Activated effector memory CD4-positive, alpha-beta T cell treated with Interleukin-2 at 50 U/mL for 16 hours (primary cell): ENCODE measurements at places on chromosomes 3 and 15.

DNA sequence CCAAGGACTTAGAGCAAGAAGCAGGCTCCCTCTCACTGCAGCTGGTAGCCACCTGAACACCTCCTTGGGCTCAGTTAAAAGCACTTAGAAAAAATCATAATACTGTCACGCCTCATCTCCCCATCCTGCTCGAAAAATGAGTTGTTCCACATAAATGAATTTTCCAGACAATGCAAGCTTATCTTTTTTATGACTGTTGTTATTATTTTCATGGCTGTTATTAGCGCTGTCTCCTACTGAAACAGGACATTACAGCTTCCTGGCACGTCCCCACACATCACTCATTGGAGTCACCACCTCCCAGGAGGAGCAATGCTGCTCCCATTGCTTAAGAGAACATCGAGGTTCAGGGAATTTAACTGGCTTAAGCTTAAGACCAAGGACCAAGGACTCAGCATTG is 26.5 kb downstream of the CCDC33 start:
- DNase-seq: no peak

GRCh38 chr3:183884097-183884426 is 618 bp downstream of the PARL start:
- DNase-seq: no peak

DNA sequence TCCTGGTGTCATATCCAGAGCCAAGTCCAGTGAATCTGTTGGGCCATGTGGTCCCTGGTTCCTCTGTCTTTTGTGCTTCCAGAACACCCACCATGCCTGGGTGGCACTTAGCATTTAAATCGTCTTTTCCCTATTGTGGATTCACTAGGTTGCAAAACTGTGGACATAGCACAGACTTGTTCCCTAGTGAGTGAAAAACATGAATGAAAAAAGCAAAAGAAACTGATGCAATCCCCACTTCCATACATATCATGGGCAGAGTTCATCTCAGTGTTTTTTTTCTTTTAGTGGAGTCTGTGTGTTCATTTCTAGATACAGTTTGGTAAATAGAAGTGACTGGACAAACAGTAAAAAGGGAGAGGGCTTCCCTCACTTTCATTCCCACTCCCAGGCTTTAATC is 170.5 kb downstream of the SLCO3A1 start:
- no peak for DNase-seq

DNA sequence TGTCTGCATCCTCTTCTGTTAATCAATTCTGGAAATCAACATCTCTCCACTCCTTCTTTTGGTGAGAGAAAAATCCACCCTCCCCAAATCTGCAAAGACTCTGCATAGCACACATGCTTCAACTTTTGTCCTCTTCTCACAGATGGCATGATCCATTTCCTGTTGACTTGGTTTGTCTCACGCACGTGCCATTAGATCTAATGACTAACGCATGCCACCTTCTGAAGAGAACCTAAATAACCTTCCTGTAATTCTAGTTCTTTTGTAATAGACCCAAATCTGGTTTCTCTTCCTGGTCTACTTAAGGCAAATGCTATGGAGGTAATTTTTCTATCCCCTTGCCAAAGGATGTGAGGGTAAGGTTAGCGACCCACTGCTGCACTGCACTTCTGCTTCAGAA is 51.0 kb upstream of the ATOSA start:
- DNase-seq: peak; percentile 29

DNA sequence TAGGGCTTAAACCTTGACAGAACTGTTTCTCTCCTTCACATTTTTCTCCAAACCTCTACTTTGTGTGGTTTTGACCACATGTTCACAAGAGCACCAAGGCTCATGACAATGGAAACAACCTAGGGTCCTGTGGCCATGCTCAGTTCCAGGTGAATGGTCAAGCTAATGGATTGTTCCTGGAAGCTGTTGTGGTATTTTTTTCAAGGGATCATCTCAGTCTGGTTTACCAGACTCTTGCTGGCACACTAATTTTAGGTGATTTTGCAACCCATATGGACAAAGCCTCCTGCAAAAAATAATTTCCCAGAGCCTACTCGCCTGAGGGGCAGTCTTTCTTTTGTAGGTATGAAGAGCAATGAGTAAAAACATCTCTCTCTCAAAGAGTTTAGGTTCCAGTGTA is 67.2 kb downstream of the LSAMP start:
- no peak for DNase-seq

DNA sequence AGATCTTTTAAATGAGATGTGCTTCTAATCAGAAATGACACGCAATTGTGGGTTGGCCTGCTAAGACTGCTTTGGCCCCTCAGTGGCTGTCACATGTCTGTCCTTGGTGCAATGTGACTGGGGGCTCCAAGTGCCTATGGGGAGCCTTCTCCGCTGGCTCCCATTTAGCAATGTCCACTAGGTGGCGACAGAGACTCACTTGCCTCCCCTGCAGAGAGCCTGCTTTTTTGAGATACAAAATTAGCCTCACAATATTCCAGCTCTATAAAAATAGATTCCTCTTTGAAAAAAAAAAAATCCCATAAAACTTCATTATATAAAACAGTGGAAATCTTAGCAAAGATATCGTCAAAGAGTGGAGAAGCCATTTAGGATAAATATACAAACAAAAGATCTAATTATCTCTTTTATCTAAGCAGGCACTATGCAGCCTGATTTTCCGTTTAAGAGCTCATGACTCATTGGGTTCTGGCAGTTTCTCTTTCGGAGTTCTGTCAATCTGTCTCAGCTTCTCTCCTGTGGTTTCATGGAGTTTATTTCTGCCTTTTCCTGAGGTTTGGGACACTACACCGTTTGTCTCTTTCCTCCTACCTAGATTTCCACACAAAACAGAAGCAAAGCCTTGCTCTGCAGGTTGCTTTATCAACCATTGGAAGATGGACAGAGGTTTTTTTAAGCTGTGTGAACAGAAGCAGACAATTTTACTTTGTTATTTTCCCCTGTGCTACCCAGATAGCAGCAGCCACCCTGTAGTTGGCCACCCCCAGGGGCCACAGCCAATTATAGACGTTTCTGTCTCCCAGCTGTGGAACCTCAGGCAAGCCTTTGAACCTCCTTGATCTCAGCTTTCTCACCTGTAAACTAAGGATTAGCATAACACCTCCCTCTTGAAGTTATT is 68.4 kb upstream of the TNFAIP8L3 start:
- no peak for DNase-seq

GRCh38 chr15:46858150-46858549 is 859.2 kb upstream of the SEMA6D start:
- no peak for DNase-seq

DNA sequence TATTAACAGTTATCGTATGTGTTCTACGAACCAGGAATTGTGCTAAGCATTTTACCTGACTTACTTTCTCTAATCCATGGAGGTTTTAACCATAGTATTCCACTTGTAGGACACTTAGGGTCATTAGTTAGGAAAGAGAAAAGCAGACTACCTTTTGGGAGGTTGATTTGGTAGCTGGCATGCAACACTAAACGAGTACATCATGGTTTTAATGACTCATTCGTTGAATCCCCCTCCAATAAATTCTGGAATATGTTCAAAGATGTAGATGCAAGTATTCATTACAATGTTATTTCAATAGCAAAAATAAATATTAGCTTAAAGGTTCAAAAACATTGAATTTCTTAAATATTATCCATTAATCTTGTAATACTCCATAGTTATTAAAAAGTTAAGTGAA is 162.5 kb downstream of the FMN1 start:
- no peak for DNase-seq

DNA sequence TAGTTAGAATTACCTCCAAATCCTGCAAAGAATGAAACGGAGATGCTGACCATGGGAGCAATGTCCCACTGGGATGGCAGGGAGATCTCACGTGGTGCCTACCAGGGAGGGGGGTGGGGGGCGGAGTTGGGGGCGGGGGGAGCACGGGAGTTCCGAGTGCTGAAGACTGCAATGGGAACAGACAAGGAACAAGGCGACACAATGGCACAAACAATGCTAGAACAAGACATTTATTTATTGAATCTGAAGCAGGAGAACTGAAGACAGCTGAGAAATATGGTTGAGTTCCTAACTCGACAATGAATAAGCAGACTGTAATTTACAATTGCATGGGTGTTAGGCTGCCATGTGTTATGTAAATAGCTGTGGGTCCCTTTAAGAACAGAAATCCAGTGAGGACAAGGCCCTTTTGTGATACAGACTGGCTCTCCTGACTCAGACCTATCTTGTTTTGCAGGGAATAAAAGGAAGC is 91.2 kb downstream of the AQP9 start:
- DNase-seq: no peak

- no peak for DNase-seq
Measured at GRCh38 chr3:70256566-70256965, 55.9 kb downstream of the MDFIC2 start.

DNA sequence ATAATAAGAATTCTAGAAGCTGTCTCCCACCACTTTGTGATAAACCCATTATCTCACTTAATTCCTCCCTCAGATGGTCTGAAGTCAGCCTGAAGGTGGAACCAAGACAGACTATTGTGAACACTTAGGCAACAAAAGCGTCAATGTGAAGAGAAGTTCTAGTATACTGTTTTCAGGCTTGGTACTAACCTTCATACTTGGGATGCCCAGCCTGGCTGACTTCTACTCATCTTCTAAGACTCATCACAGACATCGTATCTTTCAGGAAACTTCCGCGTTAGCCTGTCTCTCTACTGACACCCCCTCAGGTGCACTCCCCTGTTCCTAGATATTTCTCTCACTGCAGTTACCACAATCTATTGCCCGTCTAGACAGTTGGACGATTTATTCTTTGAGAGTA is 201.2 kb downstream of the SATB1 start:
- DNase-seq: no peak

- DNase-seq: no peak
Measured at GRCh38 chr3:8276056-8276455, 225.6 kb upstream of the LMCD1 start.

DNA sequence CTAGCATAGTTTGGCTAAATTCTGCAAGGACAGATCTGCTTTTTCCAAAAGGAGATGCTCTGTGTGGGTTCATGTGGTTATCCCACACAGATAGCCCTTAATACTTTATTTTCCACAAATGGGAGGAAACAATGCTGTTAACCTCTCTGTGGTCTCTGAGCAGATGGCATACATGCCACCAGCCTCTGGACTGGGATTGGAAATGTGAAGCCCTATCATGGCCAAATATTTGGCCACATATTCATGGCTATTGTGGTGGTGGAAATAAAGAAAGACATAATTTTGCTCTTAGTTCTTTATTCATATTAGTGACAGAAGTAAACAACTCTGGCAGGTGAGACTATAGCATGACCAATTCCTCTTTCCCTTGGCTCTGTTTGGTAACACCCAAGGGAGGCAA is 726.2 kb downstream of the ROBO1 start:
- no peak for DNase-seq

DNA sequence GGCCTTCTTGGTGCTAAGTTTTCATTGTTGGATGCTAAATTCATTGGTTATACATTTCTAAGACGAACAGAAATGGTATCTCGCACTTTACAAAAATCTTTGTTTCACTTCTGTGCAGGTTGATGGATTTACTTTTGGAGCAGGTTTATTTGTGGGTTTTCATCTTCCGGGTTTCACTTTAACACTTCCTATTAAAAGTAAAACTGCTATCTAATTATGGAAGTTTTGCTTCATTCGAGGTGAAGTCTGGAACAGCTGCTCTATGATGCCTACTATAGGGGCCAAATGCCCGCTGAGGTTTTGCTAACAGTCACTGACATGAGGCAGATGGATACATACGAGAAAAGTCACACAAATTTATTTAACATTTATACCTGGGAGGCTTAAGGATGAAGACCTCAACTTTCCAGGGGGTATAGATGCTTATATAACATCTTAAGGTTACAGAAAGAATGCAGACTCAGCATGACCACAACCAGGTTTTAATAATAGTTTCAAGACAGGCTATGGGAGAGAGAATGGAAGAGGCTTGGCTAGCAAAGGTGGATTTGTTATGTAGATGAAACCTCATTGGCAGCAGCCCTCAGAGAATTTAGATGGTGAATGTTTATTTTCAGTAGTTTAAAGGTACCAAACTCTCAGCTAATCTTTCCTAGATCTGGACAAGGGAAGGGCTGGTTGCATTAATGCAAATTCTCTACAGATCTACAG is 54.2 kb downstream of the OSTN start:
- no peak for DNase-seq

DNA sequence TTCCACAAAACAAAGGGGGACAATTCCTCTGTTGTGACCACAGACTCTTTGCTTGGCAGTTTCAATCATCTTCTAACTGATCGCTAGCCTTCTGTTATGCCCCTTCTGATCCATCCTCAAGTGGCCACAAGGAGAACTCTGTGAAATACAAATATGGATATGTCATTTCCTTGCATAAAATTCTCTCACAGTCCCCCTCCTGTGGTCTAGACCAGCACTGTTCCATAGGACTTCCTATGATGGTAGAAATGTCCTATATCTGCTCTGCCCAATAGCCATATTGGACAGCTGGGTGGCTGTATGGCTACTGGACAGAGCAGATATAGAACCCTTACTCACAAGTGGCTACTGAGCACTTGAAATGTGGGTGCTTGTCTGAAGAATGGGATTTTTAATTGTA is 25.9 kb upstream of the SNRK start:
- DNase-seq: no peak

GRCh38 chr15:27670486-27671209 is 428.5 kb downstream of the OCA2 start:
- no peak for DNase-seq

GRCh38 chr3:136516656-136517055 is 235.5 kb downstream of the STAG1 start:
- DNase-seq: no peak

DNA sequence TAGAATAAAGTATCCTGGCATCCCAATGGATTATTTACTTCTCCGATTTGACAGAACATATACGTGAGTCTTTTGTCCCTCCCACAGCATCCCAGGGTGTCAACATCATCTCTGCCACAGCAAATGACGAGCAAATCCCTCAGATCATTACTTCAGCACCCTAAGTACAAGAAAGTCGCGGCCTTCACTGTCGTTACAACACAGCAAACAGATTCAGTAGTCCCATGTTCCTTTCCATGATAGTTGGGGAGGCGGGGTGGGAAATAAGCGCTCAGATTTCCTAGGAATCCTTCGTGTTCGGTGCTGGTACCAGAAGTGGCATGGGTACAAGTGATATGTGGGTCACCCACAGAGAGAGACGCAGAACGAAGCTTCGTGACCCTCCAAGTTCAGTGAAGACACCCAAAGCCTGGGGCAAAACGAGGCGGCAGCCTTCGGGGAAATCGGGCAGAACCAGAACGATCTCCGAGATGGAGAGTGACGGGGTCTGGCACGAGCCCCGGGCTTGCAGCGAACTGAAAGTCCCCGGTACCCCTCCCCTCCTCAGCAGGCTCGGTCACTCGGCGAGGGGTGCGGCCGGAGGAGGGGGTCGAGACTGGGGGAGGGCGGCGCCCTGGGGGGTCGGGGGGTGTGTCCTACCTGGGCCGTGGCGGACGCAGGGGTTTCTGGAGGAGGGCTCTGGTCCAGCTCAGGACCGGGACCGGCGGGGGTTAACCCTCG is 619 bp downstream of the TTBK2 start:
- no peak for DNase-seq

- no peak for DNase-seq
Measured at GRCh38 chr15:36422631-36423030, 156.8 kb upstream of the CDIN1 start.
